Thymus (tissue), 14 donors: ENCODE measurements at places on chromosomes 1 and 21. TPM values are rescaled to one million over a fixed set of nuclear protein-coding genes. Genes with fewer than 3 reads are reported as not detected.

GRCh38 chr1:238985312-238985711 lies 401.1 kb upstream of the CHRM3 start:
- no peak for DNase-seq

GRCh38 chr1:203121186-203122015 lies 6.1 kb upstream of the ADORA1 start:
- no peak for DNase-seq

GRCh38 chr1:205670150-205670446 lies 10.2 kb downstream of the SLC45A3 start:
- DNase-seq, result no peak

DNA sequence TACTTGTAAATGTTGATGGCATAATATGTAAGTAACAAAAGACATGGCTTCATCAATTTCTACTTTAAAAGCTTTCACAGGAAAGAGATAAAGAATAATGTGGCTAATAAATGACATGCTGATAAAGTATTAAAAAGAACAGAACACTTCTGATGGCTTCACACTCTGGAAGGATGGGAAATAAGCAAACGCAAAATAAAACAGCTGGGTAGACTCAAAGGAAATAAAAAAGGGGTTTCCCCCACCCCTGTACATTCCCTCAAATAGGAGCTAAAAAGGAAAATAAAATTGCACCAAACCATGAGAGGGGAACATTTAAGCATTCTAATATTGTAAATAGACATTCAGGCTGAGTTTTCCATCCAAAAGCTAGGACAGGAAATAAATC lies 27.0 kb upstream of the DYRK1A start:
- no peak for DNase-seq

- no peak for DNase-seq
Observed at GRCh38 chr1:9808459-9808858, 15.3 kb downstream of the CLSTN1 start.

The S100A9 gene
- total RNA-seq, result 281 TPM

DNA sequence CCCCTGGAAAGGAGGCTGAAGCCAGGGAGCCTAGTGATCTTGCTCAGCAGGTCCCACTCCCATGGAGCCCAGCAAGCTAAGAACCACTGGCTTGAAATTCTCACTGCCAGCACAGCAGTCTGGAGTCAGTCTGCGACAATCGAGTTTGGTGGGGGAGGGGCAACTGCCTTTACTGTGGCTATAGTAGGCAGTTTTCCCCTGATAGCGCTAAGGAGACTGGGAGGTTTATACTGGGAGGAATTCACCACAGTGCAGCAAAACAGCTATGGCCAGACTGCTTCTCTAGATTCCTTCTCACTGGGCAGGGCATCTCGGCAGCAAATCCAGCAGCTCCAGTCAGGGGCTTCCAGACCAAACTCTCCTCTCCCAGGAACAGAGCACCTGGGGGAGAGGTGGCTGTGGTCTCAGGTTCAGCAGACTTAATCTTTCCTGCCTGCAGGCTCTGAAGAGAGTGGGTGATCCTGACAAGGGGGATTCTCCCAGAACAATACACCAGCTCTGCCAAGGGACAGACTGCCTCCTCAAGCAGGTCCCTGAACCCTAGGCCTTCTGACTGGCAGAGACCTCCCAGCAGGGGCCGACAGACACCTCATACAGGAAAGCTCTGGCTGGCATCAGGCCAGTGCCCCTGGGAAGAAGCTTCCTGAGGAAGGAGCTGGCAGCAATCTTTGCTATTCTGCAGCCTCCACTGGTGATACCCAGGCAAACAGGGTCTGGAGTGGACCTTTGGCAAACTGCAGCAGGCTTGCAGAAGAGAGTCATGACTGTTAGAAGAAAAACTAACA lies 548.5 kb upstream of the NEGR1 start:
- no peak for DNase-seq

DNA sequence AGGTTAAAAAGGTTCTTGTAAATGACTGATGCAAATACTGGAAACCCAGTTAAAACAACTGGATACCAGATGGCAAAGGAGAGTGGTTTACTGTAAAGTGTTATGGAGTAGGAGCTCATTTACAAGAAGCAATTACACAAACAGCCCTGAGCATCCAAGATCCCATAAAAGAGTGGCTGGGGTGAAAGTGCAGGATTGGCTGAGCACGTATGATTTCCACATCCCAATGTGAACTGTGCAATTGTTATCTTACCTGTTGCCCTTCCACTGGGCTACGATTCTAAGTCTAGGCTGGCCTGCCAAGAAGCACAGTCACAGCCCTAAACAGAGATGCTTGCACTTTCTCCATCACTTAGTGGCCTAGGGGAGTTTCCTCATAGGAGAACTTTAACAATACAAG lies 277.6 kb upstream of the RUNX1 start:
- no peak for DNase-seq
